Activated CD8-positive, alpha-beta memory T cell treated with anti-CD3 and anti-CD28 coated beads, Interleukin-2, amount 10 ng/mL, durations not matched to agents 7 days and 5 days (primary cell): ENCODE measurements at places on chromosomes 7 and 10.

- DNase-seq: no peak
These were observed 5.6 kb upstream of the ZNF518A start for GRCh38 chr10:96124230-96125141.

DNA sequence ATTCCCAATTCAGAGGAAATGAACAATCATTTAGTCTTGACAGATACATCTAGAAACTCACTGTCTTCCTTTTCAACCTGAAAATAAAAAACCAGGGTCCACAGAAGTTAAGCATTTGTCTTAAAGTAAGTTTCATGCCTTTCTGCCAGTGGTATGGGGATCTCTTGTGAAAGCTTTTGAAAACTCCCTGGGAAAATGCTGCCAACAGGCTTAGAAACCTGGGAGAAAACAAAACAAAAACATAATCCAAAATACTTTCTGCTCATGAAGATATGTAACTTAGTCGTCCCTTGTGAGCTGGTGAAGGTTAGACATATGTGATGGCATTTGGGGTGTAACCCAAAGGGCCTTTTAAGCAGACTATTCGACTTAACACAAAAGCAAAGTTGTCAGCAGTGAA is 66.4 kb upstream of the ZNF438 start:
- DNase-seq: no peak

DNA sequence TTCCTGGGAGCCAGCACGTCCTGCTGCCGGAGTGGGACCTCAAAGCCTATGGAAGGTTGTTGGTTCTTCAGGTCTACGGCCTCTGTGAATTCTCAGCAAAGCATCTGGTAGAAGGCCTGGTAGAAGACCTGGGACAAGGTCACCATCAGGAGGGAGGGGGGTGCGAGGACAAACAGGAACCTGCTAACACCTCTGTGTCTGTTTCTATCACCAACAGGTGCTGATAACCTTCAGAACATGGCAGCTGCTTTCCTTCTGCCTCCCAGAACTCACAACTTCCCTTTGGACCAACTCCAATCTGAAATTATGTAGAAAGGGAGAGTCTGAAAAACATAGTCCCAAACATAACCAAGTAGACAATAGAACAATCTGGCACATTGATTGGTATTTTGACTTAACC is 8.3 kb upstream of the MET start:
- DNase-seq: no peak

GRCh38 chr7:41955893-41956675 is 253.2 kb upstream of the INHBA start:
- no peak for DNase-seq

- DNase-seq: no peak
These were observed 79.6 kb downstream of the ANLN start for GRCh38 chr7:36469236-36469635.
